ENCODE measurements at places on chromosomes 11 and 22.

DNA sequence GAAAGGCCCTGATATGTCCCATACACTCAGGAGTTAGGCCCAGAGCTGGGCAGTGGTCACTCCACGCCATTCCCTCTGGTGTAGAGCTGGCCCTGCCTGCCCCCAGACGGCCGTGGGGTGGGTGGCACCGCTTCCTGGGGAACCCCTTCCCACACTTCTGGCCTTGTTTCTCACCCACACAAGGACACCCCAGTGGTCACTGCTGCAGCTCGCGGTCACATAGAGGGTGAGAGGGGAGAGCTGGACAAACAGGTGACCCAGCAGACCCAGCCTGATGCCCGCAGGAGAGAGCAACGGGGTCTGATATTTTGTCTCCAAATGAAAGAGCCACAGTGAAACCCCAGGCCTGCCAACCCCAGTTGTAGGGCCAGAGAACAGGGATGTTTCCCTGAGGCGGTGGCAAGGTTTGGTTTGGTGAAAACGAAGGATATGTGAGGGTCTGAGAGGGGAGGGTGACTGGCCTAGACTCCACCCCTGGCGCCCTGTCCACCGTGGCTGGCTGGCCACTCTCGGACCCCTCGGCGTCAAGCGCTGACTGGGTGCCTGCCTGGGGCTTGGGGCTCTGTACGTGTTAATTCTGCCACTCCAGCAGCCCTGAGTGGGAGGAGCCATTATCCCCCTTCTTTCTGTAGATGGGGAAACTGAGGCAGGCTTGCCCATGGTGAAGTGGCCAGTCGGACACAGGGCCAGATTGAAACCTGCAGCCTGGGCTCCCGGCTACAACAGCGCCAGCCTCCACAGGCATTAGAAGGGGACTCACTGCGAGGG, 71.0 kb upstream of the PPARA start:
- DNase-seq: no peak

DNA sequence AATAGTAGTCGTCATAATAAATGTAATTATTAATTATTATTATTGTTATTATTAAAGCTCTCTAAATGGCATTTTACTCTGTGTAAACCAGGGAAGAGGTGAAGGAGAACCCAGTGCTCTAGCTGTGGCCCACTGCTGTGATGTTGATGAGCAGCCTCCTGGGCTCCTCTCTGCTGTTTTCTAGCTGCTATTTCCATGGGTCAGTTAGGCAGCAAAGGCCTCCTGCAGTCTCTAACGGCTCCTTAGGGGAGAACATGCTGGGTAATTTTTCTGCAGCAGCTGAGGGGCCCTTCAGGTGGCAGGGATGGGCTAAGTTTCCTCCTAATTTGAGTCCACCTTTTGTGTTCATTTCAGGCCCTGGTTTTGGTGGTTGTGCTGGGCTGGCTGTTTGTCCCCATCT, 24.6 kb downstream of the SLC5A1 start:
- no peak for DNase-seq

DNA sequence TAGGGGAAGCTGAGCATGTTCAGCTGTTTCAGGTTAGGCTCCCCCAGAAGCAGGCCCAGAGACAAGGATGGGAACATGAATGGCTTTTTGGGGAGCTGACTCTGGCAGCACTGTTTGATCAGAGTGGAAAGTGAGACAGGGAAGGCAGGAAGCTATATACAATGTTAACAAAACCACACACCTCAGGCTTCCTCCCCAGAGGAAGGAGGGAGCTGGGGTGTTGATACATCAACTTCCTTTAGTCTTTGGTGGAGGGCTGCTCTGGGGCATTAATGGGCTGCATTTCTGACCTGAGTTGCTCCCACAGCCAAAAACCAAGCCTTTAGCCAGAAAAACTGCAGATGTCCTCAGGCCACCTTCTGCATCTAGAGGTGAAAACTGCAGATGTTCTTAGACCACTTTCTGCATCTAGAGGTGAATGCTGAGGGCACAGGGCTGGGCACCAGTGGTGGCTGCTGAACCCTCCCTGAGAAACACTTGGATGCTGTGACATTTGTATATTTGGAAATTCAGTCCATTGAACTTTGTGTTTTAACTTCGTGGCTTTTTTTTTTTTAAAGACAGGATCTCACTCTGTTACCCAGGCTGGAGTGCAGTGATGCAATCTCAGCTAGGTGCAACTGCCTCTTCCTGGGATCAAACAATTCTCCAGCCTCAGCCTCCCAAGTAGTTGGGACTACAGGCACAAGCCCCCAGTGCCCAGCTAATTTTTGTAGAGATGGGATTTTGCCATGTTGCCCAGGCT, 49.9 kb downstream of the KIAA1671 start:
- DNase-seq: no peak

DNA sequence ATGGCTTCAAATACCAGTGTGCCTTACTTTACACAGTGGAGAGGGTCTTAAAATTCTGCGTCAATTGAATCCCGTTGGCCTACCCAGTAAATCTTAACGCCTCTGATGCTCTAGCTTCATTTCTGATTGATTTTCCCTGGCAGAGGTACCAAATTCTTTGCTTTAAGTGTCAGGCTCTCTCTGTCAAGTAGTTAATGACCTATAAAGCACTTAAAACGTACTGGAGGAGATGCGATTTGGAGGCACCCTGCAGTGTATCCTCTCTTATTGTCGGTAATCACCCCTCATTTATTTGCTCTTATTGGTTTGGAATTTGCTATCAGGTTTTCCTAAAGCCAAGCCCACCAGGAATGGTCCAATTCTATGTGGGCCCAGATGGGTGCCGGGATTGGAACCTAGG, 59.2 kb downstream of the NFAM1 start:
- no peak for DNase-seq

GRCh38 chr22:50447576-50448551, 27.0 kb downstream of the SBF1 start:
- no peak for DNase-seq

DNA sequence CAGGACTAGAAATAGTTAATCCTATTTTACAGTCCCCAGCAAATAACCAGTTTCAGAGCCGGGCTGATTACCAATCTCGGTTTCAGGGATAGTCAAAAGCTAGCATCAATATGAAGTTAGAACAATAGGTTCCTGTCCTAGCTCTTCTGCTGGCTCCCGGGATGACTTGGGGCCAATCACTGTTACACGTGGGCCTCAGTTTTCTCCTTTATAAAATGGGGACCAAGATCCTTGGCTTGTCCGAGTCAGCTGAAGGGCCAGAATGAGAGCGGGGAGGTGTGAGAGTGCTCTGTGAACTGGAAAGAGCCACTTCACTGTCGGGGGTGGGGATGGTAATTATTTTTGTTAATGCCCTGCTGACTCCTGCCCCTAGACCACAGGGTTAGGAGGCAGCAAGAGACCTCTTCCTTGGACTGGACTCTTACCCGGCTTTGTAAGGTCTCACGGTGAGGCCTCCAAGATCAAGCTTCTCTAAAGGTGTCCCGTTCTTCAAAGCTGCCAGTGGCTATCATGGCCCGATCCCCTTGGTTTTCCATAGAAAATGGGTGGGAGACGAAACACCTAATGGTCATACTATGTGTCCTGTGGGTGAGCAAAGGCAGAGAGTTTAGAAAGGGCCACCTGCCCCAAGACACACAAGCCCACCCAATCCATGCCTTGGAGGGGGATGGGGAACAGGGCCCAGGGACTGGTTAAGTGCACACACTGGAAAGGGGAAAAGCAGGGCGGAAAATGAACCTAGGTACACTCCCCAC, 1.4 kb downstream of the UCP2 start:
- no peak for DNase-seq

DNA sequence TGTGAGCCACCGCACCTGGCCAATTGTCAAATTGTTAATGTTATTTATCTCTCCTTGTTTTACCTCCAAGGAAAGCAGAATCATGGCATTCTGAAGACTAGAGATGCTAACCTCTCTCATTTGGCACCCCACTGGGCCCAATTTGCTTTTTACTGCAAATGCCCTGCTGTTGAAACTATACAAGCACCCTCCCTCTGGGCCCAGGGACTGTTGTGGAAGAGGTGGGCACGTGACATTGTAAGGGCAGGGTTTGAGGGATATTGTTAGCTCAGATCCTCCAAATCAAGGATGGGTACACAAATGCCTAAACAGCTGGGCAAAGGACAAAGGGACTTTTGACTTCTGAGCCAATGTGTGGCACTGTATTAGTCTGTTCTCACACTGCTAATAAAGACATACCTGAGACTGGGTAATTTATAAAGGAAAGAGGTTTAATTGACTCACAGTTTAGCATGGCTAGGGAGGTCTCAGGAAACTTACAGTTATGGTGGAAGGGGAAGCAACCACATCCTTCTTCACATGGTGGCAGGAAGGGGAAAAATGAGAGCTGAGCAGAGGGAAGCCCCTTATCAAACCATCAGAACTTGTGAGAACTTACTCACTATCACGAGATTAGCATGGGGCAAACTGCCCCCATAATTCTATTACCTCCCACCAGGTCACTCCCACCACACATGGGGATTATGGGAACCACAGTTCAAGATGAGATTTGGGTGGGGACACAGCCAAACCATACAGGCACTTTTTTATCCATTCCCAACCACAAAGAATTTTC, 6.5 kb upstream of the ALDH3B2 start:
- DNase-seq: no peak

- DNase-seq: no peak
These were observed 93.6 kb upstream of the CD44 start for GRCh38 chr11:35045236-35045820.
